ENCODE measurements at places on chromosomes 2 and 18.

- no peak for DNase-seq
Measured at GRCh38 chr2:98548920-98549818, 59.1 kb downstream of the COA5 start.

- no peak for DNase-seq
Measured at GRCh38 chr2:10892796-10893350, 18.9 kb upstream of the KCNF1 start.

- DNase-seq, result no peak
Measured at GRCh38 chr2:217858519-217859491, 144.0 kb downstream of the TNS1 start.

- no peak for DNase-seq
Measured at GRCh38 chr2:41965909-41966295, 81.9 kb upstream of the PKDCC start.

DNA sequence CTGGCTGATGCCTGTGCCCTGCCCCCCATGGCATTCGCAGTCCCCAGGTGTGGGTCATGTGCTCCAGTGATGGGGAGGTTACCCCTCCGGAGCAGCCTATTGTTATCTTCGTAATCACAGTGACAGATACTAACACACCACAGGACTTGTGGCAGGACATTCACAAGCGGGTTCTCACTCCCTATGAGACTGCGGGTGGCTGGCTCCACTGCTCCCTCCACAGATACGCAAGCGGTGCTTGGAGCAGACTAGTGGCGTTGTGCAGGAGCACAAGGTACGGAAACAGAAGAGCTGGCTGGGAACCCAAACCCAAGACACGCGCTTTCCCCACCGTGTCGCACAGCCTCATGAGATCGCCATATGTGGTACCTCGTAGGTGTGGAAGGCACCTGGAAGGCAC, 52.2 kb downstream of the ACKR3 start:
- no peak for DNase-seq

DNA sequence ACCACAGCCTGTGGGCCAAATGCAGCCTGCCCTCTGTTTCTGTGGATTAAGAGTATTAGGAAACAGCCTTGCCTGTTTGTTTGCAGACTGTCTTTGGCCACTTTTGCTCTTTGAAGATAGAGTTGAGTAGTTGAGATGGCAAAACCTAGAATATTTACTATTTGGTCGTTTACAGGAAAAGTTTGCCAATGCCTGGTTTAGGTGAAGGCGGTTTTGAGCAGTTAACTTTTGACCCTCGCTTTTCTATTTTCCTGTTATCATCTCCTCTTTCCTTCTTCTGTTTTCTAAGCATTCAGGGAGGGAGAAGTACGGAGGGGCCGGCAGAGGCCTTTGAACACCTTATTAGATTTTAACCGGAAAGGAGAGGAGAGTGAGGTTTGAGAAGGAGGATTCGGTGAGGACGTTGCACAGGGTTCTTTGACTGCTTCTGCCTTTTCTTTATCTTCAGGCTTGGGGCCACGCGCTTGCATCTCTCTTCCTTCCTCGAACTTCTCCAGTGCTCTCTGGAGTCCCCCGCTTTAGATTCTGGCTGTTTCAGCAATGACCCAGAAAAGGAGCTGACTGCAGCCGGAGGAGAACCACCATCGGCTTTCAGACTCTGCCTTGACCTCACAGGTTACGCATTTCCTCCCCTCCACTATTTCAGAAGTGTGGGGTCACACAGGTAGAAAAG, 39.2 kb downstream of the IL1R2 start:
- DNase-seq, result no peak

GRCh38 chr2:20663196-20664070, 3.5 kb upstream of the GDF7 start:
- DNase-seq, result no peak

DNA sequence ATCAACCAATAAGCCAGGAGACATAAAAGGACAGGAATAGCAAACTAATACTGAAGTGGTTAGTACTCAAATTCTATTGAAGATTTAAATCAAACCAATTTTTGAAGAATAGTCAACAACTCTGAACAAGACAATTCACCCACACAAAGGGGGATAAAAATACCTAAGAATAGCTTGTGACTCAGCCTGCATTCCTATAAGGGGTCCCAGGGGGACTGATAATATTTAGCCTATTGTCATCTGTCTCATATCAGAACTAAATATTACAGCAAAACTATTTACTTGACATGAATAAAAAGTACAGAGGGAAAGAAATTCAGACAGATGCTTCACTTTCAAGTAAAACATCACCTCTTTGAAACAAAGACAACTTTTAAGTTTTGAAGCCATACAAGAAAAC, 7.7 kb downstream of the ITSN2 start:
- no peak for DNase-seq

DNA sequence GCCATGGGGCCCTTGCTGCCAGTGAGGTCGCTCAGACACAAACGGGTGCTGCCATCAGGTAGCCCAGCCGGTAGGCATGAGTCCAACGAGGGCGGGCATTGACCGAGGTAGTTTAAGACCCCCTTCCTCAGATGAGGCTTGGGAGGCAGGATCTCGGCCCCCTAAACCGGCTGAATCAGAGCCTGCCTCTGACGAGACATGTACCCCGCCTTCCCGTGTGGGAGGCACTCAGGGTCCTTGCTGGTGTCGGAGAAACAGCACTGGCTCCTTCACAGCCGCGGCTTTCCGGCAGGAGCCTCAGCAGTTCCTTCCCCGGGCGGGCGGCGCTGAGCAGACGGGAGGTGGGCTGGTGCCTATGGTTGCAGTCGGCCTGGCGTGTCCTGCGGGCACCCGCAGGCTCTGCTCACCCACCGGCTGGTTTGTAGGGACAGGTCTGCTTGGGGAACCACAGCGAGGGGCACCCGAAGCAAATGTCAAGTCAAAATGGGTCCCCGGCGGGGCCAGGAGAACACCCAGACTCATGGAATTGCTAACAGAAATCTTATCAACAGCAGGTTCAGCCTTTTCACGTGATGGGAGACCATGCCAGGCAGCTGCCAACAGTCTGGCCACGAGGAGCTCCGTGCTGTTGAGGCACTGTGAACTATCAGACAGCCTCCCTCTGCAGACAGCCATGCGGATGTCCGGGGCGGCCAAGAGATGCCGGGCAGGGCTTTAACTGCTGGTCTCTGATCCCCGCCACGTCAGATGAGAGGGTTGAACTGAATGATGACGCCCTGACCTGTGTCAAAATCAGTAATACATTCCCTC, 2.8 kb downstream of the KCNG2 start:
- no peak for DNase-seq

DNA sequence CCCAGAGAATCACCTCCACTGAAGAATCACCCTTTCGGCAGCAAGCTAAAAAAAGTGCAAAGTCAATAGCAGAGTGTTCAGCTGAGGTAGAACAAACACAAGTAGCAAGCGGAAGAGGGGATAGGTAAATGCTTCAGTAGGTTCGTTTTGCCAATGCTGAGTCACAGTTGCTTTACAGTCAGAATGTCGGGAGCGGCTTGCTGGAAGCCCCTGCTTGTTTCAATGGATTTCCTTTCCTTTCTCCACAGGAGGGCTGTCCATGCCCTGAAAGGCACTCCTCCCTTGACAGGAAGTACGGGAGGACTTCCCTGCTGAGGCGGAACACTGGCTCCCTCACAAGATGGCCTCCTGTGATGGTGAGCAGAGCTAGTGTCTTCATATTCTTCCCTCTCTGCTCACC, 146.2 kb upstream of the LYPD1 start:
- no peak for DNase-seq

- no peak for DNase-seq
Measured at GRCh38 chr18:61891894-61892293, 913 bp downstream of the RNF152 start.

DNA sequence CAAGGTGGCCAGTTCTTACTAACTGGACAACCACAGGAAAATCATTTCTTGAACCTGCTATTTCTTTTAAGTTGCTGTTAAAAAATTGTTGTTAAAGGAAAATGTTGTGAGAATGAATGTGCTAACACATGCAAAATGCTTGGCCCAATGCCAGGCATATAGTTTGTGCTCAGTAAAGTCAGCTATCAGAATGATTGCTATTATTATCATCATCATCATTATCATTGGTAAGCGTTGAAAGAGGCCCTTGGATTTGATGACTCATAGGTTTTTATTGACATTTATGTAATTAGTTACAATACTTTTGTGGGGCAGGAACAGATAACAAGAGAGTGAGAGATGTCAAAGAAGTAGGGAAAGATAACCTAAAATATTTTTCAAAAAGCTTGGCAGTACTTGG, 394.2 kb upstream of the ZEB2 start:
- DNase-seq, result no peak
